ENCODE measurements at places on chromosomes 2 and 18.

- no peak for DNase-seq
Measured at GRCh38 chr18:11035814-11036495, 113.4 kb downstream of the PIEZO2 start.

DNA sequence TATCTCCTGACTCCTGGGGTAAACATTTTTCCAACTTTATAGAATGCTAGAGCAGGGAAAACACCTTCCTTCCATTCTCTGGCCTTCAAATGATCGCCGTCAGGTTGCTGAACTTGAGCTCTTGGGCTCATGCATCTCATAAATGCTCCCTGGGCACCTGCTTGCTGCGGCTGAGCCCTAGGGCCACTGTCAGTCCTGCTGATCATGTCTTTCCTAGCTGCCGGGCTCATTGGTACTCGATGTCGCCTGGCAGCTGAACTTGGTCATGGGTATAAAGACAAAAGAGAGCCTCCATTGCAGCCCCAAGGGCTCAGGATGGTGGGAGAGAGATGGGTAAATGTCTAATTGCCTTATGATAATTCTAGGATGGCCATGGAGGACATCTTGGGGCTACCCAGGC is 80.6 kb downstream of the HS1BP3 start:
- DNase-seq, result no peak

GRCh38 chr18:11553098-11553940 is 56.1 kb upstream of the SLC35G4 start:
- no peak for DNase-seq

DNA sequence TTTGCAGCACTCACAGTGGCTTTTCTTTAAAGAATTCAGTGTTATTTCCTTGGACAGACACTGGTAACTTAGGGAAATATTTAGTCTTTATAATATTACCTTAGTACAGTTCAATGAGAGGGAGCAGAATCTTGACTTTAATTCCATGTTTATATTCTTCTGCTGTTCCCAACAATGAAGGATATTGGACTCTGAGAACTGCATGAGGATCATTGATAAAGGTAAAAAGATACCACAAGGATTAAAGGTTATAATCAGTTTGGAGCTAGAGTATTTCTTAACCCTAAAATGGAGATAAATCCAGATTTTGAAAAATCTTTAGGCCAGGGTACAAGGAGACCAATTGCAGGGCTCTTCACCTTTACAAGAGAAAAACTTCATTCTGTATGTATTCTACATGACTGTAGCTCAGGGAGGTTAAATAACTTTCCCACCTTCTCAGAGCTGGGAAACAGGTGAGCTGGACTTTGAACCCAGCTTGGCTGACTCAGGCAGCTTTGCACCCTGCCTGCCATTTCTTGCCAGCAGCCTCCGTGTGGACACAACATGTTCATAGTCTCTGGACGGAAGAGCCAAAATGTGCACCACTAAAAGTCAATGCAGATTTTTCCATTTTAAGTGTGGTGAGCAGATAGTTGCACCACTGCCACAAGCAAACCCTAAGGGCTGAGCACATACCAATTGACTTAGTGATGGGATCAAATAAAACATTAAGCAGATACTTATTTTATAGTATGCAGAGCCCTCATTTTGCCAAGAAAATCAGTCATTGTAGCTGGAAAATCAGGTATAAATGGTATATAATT is 26.7 kb downstream of the UPP2 start:
- DNase-seq, result no peak

DNA sequence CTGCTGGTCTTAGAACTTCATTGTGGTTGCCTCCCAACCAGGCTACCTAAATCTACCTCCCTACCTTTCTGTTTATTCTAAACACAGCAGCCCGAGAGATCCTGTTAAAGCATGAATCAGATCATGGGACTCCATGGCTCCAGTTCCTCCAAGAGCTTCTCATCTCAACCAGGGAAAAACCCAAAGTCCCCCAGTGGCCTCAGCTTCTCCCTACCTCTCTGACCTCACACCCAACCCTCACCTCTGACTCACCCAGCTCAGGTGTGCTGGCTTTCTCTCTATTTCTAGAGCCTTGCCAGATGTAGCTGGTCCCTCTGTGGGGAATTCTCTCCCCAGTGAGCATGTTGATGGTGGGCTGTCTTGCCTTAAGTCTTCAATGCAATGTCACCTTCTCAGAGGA is 93.8 kb upstream of the COPS8 start:
- no peak for DNase-seq

- no peak for DNase-seq
Measured at GRCh38 chr2:177553176-177553884, 160.8 kb downstream of the AGPS start.

DNA sequence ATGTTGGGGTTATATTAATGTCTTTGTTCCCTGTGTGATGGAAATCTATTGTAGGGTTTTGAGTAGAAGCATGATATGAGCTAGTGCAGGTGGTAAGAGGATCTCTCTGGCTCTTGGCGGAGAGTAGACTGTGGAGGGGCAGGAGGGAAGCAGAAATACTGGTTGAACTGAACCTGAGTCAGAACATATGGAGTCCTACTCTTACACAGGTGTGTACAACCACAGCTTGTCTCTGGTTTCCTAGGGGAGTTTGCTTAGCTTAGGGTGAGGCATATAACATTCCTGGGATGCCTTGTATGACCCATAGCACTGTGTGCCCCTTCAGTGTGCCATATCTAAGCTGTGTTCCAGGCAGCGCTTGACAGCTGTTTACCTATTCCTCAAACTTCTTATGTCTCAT is 97.3 kb upstream of the GCFC2 start:
- no peak for DNase-seq

DNA sequence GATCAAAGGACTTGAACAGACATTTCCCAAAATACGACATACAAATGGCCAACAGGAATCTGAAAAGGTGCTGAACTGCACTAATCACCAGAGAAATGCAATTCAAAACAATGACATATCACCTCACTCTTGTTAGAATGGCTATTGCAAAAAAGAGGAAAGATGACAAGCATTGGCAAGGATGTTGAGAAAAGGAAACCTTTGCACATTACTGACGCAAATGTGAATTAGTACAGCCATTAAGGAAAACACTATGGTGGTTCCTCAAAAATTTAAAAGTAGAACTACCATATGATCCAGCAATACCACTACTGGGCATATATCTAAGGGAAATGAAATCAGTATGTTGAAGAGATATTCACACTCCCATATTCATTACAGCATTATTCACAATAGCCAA is 57.7 kb upstream of the ASPRV1 start:
- DNase-seq, result no peak

GRCh38 chr2:235773188-235773928 is 279.5 kb downstream of the AGAP1 start:
- no peak for DNase-seq

DNA sequence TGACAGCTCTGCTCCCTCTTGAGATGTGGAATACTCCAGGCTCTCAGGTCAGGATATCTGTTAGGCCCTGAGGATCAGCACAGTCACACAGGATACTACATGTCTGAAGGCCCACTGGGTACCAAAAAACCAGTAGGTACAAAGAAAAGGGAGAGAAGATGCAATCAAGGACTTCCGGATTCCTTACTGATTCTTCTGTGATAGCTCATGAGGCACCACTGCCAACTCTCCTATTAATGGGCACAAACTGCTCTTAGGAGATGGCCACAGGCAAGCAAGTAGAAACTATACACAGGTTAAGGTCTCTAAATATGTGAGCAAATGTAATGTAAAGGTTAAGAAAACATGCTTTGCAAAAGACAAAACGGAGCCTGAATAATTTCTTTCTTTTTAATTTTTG is 3.5 kb downstream of the TMEM127 start:
- no peak for DNase-seq

DNA sequence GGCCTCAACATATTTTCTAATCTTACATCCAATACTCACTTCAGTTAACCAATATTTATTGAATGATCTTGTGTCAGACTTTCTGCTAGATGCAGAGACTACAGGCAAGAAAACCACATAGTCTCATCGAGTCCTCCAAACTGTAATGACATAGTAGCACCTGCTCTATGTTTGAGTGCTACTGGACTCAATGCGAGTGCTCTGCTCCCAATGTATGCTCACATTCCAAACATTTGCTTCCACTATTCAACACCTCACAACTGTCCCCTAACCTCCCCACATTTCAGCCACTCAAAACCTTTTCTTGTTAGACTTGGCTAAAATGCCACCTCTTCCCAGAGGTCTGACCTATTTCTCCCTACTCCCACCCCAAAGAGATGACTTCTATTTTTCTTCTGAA is 65.2 kb downstream of the SLC66A3 start:
- DNase-seq, result no peak

GRCh38 chr2:45734952-45735351 is 83.5 kb downstream of the PRKCE start:
- no peak for DNase-seq

DNA sequence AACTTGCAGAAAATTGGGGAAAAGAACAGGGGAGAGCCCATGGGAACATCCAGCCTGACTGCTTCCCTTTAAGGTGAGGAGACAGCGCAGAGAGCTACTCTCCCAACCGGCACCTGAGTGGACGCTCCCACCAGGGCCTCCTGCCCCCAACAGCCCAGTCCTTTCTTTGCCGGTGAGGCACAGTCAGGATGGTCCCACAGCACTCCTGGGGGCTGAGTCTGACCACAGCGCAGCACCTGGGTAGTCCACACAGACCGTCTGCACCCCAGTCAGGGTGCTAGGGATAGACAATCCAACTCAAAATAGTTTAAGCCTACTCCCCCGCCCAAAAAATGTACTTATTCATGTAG is 74.5 kb downstream of the MEX3C start:
- DNase-seq, result no peak

DNA sequence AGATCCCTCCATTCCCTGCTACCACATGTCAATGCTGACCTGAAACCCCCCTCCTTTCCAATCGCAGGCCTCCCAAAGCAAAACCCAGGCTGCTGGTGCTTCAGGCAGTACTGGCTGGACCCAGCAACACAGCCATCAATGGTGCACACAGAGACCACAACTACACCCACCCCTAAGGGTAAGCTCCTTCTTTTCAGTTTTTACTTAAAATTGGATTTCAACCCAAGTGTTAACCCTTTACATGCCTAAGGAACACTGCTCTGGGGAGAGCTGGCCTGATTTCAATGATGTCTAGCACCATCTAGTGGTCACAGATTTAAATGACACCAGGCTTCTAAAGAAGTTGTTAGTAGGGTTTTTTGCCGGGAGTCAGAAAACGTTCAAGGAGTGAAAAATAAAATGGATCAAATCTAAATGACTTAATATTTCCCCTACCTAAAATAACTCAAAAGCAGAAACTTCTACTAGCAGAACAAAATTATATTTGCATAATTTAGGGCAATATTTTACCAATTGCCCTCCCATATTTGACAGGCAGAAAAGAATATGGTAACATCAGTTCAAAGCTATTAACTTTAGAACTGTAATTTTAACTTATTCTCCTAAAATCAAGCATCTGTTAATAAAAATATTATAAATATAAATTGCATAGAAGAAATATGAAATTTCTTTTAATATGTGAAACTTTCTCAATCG is 24.6 kb downstream of the FECH start:
- no peak for DNase-seq

DNA sequence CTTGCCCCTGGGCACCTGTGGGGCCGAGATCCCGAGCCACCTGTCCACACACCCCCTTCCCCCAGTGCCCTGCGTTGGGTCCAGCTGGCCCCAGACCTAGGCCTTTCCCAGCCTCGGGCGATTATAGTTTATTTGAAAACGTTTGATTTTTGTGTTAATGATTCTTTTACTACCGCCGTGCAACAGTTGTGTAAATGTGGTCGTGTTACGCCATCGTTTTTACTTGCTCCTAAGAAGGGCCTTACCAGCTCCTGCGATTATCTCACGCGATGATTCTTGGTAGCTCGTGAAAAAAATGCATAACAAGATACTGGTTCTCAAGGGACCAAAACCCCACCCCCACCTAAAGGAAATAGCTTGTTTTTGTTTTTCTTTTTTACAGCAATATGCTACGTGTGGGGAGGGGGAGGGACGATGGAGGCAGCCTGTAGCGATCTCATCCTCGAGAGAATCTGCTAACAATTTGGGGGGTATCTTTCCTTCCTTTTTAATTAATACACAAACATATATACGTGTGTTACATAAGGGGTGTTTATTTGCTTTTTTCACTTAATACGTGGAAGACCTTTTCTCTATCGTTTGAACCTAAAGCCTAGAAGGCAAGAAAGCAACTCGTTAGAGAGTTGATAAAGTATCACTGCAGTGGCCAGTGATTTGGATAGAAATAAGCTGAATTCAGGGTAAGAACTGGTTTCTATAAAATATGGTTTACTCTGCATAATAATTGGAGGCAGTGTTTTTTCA is 1.0 kb downstream of the ZDBF2 start:
- peak; percentile 45 for DNase-seq

DNA sequence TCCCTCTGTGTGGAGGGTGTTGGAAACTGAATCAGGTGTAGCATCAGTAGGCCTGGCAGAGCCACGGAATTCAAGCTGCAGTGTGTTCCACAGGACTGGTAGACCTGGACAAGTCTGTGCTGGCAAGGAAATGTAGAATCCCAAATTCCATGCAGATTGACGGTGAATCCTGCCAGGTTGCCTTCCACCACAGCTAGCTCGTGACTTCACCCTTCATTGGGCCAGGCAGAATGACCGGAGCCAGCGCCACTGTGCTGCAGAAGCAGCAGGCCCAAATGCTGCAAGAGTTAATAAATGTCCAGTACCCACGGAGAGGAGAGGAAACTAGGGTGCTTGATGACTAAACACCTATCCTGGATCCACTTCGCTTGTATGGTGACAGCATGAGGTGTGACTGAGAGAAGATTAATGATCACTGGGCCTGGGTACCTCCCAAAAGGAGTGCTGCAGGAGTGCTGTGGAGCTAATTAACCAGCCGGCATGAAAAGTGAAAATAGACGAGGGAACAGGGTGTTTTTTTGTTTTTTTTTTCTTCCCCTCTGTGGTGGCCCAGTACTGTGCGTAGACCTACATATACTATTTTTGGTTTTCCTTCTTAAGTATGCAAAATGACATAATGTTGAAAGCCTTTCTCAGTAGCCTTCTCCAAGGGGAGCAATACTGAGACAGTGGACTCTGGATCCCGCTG is 122.2 kb downstream of the TANC1 start:
- no peak for DNase-seq

- peak; percentile 60 for DNase-seq
Measured at GRCh38 chr2:172623249-172623965, 67.5 kb downstream of the PDK1 start.
